ENCODE measurements at places on chromosomes 1 and 21.

- no peak for DNase-seq
Measured at GRCh38 chr1:19209439-19209989, 552 bp downstream of the UBR4 start.

DNA sequence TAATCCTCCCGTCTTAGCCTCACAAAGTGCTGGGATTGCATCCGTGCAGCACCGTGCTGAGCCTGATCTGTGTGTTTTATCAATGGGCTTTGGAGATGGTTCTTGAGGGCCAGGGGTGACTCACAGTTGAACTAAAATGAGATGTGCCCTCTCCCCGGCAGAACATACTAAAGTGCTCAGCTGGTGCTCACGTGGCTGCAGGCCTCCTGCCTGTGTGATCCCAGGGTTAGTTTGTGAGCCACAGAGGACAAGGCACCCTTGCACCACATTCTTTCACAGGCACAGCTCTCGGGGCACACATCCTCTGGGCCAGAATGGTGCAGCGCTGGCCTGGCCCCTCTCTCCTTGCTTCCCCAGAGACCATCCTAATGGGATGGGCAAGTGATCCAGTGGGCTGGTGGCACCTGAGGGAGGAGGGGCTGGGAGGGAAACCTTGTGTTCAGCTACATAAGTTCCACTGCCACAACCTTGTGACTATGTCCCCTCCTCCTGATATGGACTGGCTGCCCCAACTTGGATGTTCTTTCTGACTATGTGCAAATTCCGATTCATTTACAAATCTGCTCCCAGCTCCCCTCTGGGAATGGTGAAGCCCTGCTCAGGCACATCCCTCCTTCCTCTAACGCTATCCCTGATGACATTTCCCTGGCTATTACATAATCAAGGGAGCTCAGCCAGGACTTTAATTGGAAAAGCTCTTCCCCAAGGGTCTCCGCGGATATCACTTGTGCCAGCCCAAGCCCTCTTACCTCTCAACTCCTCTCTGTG lies 197.0 kb upstream of the EDN2 start:
- DNase-seq = no peak

GRCh38 chr1:119631433-119632102 lies 16.5 kb downstream of the ZNF697 start:
- peak; percentile 52 for DNase-seq

DNA sequence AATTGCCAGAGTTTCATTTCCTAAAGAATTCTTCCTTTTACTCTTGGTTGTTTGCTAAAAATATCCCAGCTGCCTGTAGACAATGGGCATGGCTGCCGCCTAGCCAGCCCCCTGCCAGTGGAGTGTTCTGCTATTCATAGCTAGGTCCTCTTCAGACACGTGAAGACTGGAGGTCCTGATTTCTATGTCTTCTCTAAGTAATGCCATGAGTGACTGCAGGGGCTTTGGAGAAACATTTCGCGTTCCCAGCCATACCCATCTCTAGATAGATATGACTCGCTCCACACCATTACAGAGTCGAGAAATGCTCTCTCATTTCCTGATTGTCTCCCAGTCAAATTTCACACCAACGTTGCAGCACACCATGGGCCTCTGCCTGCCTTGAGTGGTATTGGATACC lies 99.5 kb upstream of the BACE2 start:
- DNase-seq = no peak

DNA sequence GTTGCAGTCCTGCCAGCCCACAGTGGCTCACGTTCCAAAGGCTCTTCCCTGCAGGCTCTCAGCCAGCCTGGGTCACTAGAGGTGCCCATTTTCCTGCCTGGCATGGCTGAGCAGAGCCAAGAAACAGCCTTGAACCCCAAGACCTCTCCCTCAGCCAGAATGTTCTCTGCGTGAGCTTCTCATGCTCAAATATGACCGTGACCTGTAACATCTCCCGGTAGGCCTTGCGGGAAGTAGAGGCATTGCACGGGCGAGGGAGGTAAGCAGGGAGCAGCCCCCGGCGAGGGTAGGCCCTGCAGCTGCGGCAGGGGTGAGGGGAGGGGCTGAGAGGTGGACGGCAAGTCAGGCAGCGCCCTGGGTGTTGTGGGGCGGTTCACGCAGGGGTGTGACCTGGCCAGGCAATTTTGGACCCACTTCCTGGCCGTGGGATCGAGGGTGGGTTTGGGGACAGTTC lies 20.0 kb downstream of the RRP1 start:
- DNase-seq = no peak

- DNase-seq = no peak
Measured at GRCh38 chr1:99171184-99171813, 93.0 kb upstream of the PLPPR4 start.

DNA sequence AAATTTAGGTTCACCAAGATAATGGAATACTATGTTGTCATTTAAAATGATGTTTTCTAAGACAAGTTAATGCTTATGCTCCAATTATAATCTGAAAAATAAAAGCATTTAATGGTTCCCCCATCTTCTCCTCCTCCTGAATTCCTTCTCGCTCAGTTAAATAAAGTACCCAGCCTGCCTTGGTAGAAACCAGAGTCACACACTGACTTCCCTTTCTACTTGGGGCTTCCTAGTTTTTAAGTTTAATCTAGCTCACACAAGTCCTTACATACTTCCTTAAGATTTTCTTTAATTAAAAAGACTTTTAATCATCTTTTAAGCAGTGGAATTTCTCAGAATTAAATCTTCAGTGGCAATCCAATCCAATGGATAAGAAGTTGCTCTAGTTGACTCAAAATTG lies 32.9 kb downstream of the CD58 start:
- DNase-seq = no peak

DNA sequence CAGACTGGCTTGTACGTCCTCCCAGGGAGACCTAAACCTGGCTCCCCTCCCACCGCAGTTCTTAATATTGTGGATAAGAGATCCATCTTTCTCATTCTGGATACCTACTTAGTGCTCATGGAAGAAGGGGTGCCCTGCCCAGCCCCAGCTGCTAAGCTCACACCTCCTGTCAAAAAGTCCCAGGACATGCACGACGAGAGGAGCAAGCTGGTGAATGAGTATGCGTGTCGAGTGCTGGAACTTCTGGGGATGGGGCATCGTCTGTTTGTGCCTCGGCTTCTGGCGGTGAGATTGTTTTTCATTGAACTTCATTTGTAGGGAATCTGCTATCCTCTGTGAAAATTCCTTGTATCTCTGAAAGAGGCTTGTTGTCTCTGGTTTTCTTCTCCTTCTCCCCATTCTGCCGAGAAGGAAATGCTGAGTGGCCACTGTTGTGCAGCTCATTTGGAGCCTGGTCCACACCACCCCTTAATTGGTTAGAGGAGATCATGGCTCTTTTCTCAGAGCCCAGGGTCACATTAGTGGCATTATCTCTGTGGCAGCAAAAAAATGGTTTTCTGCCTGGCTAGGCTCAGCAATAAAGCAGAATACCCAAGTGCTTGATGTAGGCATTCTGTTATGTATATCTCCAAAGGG lies 199.4 kb upstream of the CACYBP start:
- peak; percentile 24 for DNase-seq

DNA sequence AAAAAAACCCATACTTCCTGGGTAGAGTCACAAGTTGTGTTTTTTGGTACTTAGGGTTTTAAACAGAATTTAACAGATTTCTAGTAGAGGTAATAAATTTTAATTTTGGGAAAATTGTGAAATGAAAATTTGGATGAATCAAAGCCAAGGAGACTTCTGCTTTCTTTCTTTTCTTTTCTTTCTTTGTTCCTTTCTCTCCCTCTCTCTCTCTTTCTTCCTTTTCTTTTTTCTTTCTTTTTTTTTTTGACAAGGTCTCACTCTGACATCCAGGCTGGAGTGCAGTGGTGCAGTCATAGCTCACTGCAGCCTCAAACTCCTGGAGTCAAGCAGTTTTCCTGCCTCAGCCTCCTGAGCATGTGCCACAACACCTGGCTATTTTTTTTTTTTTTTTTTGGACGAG lies 46.9 kb upstream of the NEXN start:
- DNase-seq = no peak

- DNase-seq = no peak
Measured at GRCh38 chr1:85976516-85977205, 179.9 kb downstream of the COL24A1 start.

- peak; percentile 17 for DNase-seq
Measured at GRCh38 chr21:46211376-46211775, 17.2 kb downstream of the LSS start.

- DNase-seq = no peak
Measured at GRCh38 chr1:46187106-46187869, 10.9 kb downstream of the POMGNT1 start.

- no peak for DNase-seq
Measured at GRCh38 chr21:9838738-9839642, 682.4 kb upstream of the TPTE start.

DNA sequence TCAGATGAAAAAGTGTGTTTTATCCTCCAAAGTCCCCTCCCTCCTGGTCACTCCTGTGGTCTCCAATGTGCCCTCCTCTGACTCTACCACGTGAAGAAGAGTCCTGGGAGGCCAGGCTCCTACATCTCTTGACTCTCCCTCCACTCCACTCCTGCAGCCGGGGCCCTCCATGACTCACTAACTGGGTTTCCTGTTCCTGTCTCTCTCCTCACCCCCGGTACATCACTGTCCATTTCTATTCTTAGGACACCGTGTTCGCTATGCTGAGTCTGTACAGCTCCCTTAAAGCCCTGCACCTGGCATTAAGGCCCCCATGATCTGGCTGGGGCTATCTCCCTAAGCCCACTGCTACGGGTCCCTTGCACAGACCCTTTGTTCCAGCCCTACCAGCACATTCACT lies 93.4 kb downstream of the BCAR3 start:
- no peak for DNase-seq

DNA sequence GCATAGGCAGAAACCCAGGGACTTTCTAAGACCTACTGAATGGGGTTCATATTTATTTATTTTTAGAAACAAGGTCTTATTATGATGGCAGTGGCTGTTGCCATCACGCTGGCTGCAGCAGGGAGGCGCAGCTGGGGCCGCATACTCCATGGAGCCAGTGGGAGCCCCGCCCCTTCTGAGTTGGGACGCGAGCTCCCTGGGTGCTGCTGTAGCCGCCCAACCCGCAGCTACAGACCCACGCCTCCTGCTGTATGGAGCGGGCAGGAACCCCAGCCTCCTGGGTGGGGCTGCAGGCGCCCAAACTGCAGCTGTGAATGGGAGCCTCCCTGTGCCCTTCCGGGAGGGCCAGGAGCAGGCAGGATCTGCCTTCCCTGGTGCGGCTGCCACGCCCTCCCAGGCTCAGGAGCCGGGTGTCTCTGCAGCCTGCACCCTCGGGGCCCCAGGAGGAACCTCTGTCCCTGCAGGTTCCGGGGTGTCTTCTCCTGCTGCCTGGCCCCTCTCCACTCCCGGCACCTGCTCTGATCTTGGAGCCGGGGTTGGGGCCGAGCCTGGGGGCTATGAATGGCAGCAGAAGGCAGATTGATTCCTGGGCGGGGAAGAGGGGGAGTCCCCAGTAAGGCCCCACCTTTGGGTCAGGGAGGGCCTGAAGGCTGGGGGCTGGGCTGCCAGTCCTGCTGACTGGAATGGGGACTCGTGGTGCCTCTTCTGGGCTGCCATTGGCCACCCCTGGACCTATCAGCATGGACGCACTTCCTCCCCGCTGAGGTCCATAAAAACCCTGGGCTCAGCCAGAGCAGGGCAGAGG lies 66.5 kb upstream of the LRRN2 start:
- DNase-seq = no peak

- DNase-seq = no peak
Measured at GRCh38 chr21:44927587-44928461, 7.1 kb upstream of the ITGB2 start.

DNA sequence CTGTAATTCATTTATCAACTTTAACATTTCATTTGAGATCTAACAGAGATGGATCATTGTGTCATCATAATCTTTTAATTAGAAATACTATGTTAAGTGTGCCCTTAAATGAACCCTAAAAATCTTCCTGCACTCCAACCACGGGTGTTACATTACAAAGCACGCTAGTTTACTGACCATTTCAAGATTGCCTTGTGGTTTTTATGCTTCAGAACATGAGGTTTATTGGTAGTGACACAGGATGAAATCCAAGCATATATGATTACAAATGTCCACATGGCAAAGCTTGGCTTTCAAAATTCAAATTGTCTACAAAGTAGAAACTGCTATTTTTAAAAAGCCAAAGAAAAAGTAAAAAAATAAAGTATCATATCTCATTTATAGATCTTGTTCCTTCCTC lies 190.4 kb upstream of the USP25 start:
- DNase-seq = no peak

- DNase-seq = peak; percentile 54
Measured at GRCh38 chr21:36134803-36135390, at the start of gene CBR3. TSS of gene CBR3 (plus strand) at chr21:36135079. CDS start at chr21:36135193, 114 bp downstream.

DNA sequence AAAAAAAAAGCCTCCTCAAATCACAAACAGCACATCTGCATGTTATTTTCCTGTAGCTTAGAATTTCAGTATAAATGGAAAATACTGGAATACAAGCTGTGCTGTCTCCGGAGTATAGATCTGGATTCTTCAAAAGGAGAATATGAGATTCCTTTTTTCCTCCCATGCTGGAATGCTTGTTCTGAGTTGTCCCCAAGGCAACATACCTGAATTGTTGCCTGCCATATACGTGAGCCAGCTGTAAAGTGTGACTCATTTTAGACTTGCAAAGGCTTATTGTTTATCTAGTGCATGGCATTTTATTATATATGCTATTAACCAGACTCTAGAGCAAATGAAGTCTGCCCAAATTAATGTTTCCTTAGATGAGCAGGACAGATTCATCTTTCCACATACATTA lies 95.0 kb upstream of the C1orf105 start:
- no peak for DNase-seq

Data from omental fat pad (tissue), 4 donors.